ENCODE measurements at places on chromosomes 1 and 21.

GRCh38 chr1:54460861-54461387, 54.7 kb upstream of the SSBP3 start:
- DNase-seq: no peak

- DNase-seq: no peak
These were observed 1.7 kb downstream of the NR5A2 start for GRCh38 chr1:200029035-200029821.

GRCh38 chr1:226568077-226568831, 19.7 kb downstream of the STUM start:
- DNase-seq: no peak

GRCh38 chr1:74579425-74579824, 67.0 kb upstream of the LRRC53 start:
- DNase-seq: no peak

- DNase-seq: no peak
These were observed 64.5 kb downstream of the PLPPR5 start for GRCh38 chr1:98940069-98940721.

- DNase-seq: no peak
These were observed 29.7 kb upstream of the KIRREL1 start for GRCh38 chr1:157963713-157964112.

GRCh38 chr1:33332357-33332789, 11.5 kb upstream of the A3GALT2 start:
- peak; percentile 37 for DNase-seq

DNA sequence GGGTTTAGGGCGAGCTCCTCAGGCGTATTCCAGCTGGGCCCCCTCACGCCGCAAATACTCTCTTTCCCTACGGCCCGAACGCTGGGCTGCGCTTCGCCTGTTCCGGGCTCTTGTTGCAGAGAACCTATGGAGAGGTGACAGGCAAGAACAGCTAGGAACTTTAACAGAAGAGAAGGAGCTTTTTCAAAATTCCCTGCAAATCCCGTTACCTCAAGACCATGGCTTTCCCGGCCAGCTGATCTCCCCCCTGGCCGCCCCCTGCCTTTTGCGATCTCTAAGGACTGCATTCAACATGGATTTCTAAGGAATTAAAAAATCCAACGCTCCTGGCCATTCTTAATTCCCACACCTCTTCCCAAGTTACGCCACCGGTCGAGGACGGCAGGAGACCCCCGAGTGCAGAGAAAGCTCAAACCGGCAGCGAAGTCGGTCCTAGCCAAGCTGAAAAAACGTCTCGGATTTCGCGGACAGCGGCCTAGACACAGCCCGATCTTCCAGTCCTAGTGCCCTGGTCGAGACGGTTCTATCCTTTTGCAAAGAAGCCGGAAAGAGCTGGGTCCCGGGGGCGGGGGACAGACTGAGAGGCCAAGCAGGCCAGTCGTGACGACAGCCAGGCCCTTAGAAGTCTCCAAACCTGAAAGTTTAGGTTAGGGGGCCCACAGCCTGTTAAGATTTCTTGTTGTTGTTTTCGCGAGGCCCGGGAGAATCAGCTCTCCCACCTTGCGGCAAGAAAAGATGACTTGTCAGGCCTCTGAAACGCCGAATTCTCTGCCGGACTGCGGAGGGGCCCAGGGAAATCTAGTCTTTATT, 1.1 kb upstream of the TBX15 start:
- DNase-seq: no peak

- no peak for DNase-seq
These were observed 38.1 kb downstream of the TRPM2 start for GRCh38 chr21:44391345-44392091.

GRCh38 chr21:33135925-33136324, 66.0 kb downstream of the OLIG1 start:
- peak; percentile 56 for DNase-seq

DNA sequence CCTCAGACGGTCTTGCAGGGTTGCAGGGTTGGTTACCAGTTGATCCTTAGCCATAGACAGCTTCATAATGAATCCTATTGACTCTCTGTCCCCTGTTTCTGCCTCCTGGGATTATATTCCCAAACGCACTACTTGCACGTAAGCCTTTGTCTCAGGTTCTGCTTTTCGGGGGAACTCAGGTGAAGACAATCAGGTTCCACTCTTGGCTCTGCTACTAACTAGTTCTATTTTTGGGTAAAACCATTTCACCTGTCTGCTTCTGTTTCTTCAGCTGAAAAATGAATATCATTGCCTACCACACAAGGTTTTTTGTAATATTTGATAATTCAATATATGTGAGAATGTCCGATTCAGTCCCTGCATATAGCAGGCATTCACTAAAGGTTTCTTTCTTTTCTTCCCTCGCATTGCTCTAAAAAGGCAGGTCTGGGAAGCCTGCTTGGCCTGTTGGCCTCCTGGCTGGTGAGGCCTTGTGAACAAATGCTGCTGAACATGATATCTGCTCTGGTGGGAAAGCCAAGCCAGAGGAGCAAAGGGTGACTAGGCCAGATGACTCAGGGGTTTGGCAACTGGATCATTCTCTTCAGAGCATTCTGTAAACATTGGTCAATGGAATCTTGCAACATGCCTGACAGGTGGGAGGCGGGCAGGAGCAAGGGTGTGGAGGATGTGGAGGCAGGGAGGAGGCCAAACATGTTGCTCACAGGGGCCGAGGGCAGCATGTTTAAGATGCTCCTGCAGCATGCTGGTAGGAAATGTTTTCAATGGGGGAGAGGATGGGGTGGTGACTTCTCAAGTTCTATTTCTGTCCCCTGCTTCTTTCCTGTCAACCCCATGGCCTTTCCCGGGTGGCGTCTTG, 23.8 kb downstream of the IER5 start:
- DNase-seq: no peak

GRCh38 chr1:201262963-201263608, 20.2 kb upstream of the PKP1 start:
- no peak for DNase-seq

- no peak for DNase-seq
These were observed 1.2 kb downstream of the EFHD2 start for GRCh38 chr1:15410884-15411245.

DNA sequence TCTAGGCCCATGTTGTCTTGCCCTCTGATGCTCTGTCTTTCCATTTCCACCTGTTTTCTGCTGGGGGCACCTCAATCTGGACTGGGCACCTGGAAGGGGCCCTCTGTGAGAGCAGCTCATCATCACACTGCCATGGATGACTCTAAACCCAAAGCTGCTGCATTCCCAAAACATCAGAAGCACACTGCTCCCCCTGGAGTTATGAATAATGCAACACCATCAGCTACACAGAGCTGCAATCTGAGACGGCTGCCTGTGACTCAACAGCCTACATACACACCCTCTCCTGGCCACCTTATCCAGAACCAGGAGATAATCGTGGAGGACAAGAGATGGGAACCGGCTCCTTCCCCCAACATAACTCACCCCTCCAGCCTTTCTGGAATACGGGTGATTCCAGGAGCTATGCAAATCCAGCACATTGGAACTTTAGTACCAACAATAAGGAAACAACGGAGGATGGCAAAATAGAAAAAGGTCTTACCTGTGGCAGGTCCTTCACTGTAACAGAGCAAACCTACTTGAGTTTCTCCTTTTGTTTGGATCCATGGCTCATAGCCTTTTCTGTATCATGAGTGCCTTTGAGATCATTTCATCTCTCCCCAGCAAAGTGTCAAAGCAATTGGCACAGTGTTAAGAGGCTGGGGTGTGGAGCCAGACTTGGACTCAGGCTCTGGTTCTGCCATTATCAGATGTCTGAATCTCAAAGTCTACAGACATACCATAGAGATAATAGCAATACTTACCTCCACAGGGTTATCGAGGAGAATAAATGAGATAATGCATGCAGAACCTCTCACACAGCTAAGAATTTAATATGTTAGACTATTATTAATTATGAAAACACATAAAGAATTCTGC, 29.3 kb downstream of the AK2 start:
- no peak for DNase-seq

GRCh38 chr1:220880362-220880670, 1.1 kb downstream of the HLX start:
- no peak for DNase-seq

DNA sequence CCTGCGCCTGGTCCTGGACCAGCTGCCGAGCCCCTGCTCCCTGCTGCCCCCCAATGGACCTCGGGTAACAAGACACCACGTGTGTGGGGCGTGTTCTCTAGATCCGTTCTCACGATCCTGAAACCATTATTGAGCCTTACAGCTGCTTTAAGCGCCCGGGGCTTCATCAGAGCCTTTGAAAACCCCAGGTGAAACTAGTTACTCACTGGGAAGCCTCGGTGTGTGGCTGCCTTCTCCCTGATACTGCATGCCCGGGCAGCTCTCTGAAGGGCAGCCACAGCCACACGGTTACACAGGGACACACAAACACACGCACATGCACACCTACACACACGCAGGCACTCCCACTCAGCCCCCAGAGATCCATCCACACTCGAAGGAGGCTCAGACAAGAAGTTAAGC, 5.3 kb downstream of the HES2 start:
- no peak for DNase-seq

GRCh38 chr21:42097274-42097673, 26.2 kb downstream of the UMODL1 start:
- DNase-seq: no peak

DNA sequence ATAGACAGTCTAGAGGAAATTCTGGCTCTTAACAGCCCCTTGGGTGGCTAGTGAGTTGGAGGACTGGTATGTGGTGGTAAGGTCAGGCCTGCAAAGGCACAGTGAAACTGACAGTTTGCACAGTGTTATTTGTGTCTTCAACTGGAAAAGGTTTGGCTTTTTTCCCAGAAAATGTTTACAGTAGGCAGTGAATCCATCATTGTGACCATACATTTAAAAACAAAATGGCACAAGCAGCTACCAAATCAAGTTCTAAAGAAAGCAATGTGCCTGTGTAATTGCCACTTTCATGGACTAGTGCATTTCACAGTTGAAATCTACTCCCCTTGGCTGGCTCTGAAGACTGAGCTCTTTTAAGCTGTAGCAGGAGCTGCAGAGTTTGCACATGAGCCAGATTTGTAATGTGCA, 24.8 kb downstream of the ATPAF1 start:
- no peak for DNase-seq

DNA sequence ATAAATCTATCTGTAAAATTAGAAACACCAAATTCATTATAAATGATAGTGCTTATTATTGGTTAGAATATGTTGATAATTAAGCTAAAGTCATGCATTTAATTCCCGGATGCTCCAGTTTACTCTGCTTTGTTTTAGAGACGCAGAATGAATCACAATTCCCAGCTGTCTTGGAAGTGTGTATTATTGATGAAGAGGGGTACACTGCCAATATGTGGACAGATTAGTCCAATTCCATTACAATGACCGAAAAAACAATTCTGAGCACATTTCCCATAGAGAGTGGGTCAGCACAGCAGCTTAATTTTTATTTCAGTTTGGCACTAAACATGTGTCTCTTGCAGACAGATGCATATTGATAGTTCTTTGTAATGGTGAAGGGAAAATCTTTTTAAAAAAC, 146.7 kb downstream of the KCNT2 start:
- DNase-seq: no peak

DNA sequence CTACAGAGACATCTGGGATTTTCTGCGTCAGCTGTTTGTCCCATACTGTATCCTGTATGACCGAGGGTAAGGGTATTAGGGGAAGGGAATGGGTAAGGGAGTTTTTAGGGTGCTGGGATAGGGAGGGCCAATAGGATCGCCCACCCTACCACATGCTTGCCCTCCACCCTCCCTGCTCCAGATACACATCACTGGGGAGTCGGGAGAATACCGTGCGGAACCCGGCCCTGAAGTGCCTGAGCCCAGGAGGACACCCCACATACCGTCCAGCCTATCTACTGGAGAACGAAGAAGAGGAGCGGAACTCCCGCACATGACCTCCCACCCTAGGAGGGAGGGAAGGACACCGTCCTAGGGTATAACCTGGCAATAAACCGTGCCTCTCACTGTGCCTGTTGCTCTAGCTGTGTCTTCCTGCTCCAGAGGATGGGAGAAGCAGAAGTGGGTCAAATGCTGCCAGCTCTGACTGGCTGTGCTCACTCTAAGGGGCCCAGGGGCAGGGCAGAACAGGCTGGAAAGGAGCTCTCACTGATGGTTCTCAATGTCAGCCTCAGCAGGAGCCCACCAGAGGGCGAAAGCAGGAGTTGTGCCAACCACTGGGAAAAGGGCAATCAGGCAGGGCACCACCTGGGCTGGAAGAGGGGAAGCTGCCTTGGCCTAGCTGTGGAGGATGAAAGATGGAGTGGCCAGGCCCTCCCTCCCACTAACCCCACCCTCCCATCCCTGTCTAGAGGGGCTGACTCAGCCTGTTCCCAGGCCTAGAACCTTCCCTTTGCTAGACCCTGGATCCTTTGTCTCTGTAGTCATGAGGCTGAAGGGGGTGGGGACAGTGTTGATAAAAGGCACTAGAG, 440 bp upstream of the LENEP start:
- no peak for DNase-seq

DNA sequence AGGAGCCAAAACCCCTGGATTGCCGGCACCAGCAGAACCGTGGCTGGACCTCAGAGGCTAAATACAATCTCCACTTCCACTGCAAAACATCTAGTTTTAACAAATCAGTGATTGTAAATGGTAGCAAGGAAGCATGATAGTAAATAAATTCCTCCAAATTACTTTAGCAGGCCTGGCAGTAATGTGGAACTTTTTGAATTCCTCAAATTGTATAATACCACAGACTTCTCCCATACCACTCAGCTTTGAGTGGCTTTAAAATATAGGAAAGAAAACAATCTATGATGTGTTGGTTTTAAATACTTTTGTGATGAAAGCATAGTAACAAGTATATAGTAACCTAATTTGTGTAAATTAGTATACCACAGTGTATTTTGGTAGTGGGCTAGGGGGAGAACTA, 34.1 kb downstream of the NIBAN1 start:
- DNase-seq: no peak

GRCh38 chr1:158008630-158009029, 15.2 kb downstream of the KIRREL1 start:
- DNase-seq: no peak

- DNase-seq: no peak
These were observed 2.1 kb downstream of the SETDB1 start for GRCh38 chr1:150928286-150928685.

- DNase-seq: no peak
These were observed at the start of gene PLEKHM2 for GRCh38 chr1:15684042-15684461. TSS of gene PLEKHM2 (plus strand) at chr1:15684320. CDS start at chr1:15684559, 239 bp downstream.

DNA sequence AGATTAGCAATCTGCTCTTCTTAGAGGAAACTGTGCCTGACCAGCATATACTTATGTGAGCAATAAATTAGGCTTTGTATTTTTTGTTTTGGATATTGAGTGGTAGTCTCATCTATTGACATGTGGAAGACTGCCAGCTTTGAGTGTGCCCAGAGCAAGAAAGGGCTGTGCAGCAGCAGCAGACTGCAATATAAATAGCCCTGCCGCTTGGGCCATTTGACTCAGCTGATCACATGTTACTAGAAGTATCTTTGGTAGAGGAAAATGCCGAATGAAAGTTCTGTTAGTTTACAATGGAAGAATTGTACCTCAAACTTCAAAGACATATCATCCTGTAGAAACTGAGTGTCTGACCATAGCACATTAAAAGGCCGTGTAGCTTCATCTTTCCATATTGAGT, 9.1 kb upstream of the PSMB2 start:
- no peak for DNase-seq

- DNase-seq: no peak
These were observed 16.6 kb downstream of the C1orf141 start for GRCh38 chr1:67118191-67118590.

GRCh38 chr1:174366946-174367345, 80.8 kb upstream of the GPR52 start:
- no peak for DNase-seq

Data from cerebellar nuclear complex (tissue), 1 donor.